ENCODE measurements at places on chromosomes 2 and 18.

GRCh38 chr18:11145413-11146191 lies 3.8 kb downstream of the PIEZO2 start:
- no peak for DNase-seq

DNA sequence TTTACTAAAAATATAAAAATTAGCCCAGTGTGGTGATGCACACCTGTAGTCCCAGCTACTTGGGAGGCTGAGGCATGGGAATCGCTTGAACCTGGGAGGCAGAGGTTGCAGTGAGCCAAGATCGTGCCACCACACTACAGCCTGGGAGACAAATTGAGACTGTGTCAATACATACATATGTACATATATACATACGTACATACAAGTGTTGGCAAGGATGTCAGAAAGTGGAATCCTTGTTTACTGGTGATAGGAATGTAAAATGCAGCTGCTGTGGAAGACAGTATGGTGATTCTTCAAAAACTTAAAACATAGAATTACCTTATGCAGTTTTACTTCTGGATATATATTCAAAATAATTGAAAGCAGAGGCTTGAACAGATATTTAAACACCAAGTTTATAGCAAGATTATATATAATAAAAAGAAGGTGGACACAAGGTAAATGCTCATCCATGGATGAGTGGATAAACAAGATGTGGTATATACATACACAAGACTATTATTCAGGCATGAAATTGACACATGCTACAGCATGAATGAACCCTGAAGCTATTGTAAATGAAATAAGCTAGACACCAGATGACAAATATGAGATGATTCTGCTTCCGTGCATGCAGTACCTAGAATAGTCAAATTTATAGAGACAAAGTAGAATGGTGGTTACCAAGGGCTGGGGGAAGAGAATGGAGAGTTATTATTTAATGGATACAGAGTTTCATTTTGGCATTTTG lies 43.2 kb downstream of the CCDC138 start:
- DNase-seq, result no peak

DNA sequence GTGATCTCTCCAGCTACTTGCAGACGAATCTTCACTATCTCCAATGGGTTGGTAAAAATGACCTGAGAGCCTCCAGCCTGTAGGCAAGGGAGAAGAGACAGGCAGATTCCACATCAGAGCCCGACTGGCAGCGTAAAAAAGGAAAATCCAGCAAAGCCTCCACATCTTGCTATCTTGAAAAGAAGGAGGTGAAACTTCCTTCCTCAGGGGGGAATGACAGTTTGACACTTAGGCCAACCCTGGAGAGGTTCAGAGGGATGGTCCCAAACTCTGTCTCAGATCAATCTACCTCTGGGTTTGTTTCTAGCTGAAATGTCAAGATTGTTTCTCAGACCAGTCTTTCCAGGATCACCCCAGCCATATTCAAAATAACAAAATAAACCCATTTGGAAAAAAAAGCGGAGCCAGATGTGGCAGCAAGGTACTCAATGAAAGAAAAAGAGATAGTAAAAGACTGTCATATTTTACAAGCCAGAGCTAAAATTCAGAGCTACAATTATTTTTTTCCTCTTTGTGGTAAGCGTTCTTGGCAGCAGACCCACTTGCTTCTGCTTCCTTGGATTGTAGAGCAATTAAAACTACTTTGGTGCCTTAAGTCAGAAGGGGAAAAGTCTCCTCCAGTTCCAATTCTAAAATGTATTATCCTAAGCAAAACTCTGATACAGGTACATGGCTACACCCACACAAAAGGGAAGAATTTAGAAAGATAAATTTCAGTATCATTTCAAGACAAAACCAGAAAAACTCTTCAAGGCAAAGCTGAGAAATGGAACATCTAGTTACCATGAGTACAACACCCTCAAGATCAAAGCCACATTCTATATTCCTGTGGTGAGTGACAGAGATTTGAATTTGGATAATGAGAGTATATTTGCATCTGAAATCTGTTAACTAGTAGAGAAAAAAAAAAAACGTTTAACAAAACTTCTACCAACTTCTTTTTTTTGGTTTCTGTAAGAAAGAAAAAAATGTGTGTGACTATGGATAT lies 100.1 kb downstream of the SLC25A12 start:
- DNase-seq, result no peak

- DNase-seq, result no peak
Measured at GRCh38 chr2:27863146-27863545, 27.0 kb downstream of the RBKS start.

DNA sequence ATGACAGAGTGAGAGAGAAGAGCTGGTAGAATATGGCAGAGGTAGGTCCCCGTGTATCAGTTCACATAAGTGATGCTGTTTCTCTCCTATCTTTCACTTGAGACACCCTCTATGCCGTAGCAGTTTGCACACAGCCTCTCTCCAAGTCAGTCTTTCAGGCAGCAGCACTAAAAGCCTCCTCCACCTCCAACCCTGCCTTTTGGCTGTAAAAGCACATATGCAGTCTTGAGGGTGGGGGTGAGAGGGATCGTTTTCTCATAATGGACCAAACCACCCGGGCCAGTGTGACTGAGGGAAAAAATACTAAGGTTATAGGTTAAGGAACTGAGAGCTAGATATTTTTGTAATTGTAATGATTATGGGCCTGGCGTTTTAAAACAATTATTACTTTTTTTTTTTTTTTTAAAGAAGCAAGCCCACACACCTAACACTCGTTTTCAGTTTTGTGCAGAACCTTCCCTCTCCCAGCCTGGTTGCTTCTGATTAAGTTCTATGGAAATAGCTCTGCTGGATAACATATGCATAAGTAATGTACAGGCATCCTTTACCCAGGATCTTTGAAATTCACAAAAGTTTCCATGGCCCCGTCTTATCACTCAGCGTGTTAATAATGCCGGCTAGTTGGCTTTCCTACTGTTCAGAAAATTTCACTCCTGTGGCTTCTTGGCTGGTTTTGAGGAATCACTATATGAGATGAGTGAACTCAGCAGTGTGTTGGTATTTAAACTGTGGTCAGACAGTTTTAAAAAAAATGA lies 112.2 kb upstream of the MEIS1 start:
- no peak for DNase-seq

GRCh38 chr18:8989017-8989416 lies 113.5 kb upstream of the NDUFV2 start:
- DNase-seq, result no peak

GRCh38 chr2:48207201-48207641 lies 300.9 kb upstream of the FBXO11 start:
- no peak for DNase-seq

DNA sequence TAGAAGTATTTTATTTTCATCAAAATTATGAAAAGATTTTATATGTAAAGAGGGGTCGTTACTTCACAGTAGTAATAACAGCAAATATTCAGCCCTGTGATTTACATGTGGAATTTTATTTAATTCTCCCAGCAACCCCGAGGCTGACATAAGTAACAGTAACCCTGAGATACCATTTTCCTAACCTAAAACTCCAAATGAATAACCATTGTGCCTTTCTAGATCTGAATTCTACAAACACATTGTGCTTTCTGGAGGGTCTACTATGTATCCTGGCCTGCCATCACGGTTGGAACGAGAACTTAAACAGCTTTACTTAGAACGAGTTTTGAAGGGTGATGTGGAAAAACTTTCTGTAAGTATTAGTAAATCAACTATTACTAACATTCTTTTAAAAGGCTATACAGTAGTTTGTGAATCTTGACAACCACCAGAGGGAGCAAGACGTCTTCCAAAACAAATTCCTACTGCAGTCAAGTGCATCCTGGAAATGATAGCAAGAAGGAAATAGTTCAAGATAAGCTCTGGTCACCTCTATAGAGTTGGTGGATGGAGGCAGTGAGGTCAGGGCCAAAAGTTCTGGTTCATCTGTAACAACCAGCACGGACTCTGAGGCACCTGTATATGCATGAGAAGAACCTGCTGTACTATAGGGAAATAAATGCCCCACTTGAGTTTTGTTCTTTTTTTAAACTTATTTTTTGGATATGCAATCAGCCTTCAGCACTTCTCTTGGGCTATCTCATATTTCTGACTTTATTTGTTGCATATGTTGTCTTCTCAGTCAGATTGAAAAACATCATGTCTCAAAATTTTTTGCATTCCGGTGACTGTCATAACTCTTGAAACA lies 37.4 kb downstream of the ACTR2 start:
- peak; percentile 57 for DNase-seq

DNA sequence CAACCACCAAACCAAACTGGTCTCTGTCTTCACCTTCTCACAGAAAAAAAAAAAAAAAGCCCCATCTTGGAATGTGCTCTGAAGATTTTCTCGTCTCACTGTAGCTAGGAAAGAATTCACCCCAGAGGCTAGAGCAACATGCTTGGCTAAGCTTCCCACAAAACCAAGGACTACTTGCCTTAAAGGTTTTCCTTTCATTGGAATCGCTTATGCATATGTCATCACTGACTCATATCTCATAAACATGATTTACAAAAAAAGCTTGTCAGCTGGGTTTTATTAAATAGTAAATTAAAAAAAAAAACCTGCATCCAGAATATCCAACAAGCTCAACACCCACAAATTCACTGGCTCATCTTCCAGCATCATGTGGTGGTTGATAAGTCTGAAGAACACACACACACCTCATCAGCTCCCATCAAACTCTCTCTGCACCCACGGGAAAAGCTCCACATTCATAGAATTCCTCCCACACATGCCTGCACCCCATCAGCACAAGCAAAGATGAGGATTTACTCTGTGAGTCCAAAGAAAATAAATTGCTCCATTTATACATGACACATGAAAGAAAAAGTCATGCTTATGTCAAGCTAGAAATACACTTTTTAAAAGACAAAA lies 182.0 kb upstream of the TRIB2 start:
- peak; percentile 95 for DNase-seq

DNA sequence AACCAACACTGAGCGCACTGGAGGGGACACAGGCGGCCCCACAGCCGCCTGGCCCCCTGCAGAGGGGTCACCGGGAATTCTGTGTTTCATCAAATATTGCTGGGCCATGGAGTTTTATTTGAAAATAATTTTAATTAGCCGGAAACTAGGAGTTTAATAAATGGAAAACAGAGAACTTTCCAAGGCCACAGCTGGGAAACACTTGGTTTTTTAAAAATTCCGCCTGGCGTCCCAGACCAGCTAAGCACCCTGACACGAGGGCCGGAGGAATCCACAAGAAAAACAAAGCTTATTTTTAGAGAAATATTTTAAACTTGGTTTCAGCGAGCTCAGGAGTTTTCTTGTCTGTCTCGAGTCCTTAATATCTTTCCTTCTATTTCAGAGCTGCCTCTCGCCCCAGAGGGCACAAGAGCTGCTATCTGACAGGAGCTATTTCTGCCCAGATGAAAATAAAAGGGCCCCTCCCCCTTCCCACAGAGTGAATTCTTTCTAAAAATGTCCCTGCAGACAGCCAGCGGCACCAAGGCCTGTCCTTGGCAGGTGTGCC lies 8.2 kb downstream of the ZFP36L2 start:
- no peak for DNase-seq

GRCh38 chr2:142179686-142180085 lies 48.9 kb upstream of the LRP1B start:
- no peak for DNase-seq

GRCh38 chr2:54945391-54946219 lies 104.6 kb downstream of the RTN4 start:
- peak; percentile 71 for DNase-seq

- no peak for DNase-seq
Measured at GRCh38 chr2:65613968-65614555, 181.7 kb upstream of the SPRED2 start.

GRCh38 chr2:159249990-159250715 lies 36.4 kb downstream of the WDSUB1 start:
- no peak for DNase-seq

DNA sequence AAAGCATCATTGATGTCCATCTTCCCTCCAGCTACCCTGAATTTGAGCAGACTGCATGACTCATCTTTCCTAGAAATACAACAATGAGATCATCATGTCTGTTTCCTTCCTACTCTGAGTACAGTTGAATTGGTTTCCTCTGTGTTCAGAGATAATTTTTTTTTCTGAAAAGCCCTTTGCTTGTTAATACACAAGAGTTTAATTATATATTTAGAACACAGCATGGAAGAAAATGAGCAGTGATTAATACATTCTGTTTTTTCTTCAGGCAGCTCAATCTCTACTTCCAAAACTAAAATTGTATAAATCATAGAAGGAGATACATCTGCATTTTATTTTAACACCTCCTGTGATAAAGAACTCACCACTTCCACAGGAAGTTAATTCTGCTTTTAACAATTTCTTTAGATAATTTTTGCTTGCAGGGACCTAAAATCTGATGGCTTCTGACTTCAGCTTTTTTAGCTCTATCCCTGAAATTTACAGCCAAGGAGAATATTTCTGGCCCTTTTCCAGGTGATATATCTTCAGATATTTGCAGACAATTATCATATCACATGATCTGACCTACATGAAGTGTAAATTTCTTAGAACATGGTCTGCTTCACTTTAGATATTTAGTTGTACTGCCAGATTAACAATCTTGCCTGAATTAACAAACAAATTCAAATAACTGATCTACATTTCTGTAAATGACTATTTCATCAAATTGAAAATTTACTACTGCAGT lies 249.0 kb downstream of the TRIB2 start:
- peak; percentile 41 for DNase-seq

- DNase-seq, result no peak
Measured at GRCh38 chr2:51472783-51473182, 440.9 kb upstream of the NRXN1 start.

DNA sequence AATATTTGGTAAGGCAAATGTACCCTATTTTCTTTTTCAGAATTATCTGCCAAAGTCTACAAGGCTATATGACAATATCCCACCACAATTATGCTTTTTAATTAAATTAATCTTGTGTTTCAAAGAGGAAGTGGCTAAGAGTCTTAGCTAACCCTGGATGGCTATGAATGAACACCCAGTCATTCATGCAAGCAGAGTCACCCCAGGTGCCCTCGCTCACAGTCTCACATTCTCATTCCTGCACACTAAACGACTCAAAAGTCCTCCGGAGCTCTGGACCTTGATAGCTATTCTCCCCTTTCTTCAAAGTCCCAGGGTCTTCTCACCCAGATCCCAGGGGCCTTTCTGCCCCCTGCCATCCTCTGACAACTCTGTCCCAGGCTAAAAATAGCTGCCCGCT lies 42.1 kb upstream of the MRPL19 start:
- no peak for DNase-seq

- no peak for DNase-seq
Measured at GRCh38 chr2:171999161-171999560, 592 bp upstream of the METAP1D start.

GRCh38 chr2:160345071-160345764 lies 145.1 kb upstream of the ITGB6 start:
- no peak for DNase-seq

DNA sequence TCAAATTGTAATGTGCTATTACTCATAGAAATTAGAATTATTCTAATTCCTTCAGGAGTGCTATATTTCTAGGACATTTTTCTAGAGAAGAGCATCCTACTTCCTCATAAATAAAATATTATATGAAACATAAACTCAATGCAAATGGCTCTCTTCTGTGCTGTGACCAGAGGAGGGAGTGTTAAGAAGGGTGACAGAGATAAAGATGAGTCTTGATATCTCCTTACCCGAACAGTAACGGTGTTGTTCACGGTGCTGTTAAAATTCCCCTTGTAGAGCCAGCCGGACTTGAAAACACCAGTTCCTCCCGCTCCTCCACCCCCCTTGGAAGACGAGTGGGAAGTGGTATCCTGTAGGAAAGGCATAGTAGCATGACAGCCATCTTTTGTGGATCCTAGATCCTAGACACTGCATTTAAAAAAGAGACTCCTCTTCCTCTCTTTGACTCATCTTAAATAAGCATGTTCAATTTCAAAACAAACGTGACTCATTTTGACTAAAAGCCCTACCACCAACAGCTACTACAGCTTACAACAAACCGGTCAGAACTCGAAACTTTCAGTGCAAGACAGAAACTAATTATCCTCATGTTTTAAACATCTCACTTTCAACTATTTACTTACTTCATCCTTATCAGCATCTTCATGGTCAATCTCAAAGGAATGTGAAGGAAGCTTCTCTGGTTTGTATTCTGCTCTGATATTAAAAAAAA lies 156.3 kb downstream of the DOCK10 start:
- DNase-seq, result peak; percentile 61

Measured in skeletal muscle cell (primary cell).